Right renal pelvis (tissue), 4 donors: ENCODE measurements at places on chromosomes 12 and 14.
A peak's percentile ranks its signal among the peaks of the same experiment; 100 is the strongest.

GRCh38 chr12:88420457-88420856, 159.8 kb downstream of the KITLG start:
- no peak for DNase-seq

DNA sequence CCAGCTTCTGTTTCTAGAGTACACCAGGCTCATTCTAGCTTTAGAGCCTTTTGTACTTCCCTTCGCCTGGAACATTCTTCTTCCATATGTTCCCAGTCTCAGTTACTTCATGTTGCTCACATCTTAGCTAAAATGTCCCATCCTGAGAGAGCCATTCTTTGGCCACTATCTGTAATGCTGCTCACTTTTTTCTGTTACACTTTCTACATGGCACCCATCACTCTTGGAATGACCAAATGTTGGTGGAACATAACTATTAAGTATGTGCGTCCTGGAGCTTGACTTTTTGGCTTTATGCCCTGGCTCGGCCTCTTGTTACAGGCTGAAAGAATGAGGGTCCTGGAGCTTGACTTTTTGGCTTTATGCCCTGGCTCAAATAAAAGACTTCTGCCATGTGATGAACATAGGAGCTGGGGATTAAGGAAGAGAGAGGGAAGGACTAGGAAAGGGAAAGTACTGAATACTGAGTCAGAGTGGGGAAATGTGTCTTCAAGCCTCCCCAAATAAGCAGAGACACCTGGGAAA, 442.9 kb upstream of the ATP2B1 start:
- DNase-seq = no peak

GRCh38 chr12:3016191-3016590, 57.0 kb downstream of the TEAD4 start:
- no peak for DNase-seq

GRCh38 chr12:116336542-116337065, 59.1 kb upstream of the MED13L start:
- no peak for DNase-seq

DNA sequence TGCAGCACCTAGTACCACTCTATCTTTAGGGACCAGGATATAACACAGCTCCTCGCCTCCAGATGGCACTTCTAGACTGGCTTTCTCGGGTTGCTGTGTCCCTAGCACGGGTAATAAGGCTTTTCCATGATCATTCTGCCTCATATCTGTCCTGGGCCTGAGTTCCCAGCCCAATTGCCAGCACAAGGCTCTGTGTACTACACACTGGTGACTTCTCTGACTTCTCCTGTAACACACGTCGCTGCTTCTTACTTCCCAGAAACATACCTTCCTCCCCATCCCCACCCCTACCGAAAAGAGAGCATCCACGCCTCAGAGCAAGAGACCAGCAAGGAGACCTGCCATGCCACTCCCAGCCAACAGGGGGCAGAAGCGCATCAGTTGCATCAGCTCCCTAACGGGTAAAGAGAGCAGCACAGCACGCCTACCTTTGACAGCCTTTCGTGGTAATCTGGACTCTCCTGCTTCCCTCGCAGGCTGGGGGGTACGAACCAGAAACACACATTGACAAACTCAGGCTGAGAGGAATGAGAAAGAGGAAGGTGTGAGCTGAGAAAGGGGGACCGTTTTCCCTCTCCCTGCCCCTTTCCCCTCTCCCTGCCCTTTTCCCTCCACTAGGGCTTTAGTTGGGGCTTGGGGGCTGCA, 21.2 kb upstream of the ZNF740 start:
- DNase-seq = no peak

- DNase-seq = no peak
These were observed 33.0 kb downstream of the KLHL28 start for GRCh38 chr14:44928793-44929192.

GRCh38 chr12:106112145-106112821, 26.5 kb downstream of the NUAK1 start:
- DNase-seq = no peak

GRCh38 chr12:114186241-114187002, 219.5 kb downstream of the TBX5 start:
- DNase-seq = no peak

DNA sequence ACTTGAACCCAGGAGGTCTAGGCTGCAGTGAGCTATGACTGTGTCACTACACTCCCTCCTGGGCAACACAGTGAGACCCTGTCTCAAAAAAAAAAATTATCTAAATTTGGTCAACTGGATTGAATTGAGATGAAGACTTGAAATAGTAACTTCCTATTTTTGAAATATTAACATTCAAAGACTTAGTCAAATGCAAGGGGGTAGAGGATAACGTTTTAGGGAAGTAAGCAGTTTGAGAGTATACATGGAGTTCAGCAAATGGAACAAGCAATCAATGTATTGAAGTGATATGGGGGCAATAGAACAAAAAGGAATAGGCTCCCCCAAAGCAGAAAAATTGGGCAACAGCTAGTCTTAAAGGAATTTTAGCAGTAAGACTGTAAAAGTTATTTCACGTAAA, 4.6 kb upstream of the MFAP5 start:
- DNase-seq = no peak

- no peak for DNase-seq
These were observed 5.4 kb upstream of the GSC start for GRCh38 chr14:94775091-94775870.

GRCh38 chr14:80850197-80850814, 91.2 kb downstream of the CEP128 start:
- DNase-seq = peak; percentile 8

DNA sequence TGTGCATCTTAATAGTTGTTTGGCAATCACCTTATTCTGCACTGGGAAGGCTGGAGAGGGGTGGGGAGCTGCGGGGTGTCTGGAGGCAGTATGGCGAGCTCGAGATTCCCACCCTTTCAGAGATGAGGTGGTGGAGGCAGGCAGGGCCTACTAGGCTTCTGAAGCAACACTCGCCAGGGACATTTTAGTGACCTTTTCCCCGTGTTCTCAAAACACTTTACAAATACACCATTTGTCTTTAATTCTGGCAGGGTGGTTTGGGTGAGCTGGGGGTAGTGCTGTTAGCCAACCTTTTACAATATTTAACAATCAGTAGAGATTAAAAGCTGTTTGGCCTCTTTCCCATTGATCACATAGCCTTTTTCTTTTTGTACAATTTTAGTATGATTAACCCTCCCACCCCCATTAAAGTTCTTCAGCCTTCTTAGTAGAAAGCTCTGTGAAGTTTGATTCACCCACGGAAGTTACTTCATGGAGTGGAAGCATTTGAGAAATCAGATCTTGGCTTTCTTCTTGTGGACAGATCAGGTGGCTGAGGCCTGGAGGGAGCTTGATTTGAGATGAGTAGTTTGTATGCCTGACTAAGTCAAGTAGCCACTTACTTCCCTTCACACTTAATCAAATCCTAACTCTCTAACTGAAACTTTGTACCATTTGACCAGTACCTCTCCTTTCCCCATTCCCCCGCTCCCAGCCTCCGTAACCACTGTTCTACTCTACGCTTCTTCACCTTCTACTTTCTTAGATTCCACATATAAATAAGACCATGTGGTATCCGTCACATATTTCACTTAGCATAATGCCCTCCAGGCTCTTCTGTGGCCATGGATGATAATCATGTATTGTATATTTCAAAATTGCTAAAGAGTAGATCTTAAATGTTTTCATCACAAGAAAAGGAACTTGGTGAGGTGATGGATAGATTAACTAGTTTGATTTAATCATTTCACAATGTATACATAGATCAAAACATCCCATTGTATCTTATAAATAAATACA, 41.0 kb downstream of the TRAF3 start:
- no peak for DNase-seq

DNA sequence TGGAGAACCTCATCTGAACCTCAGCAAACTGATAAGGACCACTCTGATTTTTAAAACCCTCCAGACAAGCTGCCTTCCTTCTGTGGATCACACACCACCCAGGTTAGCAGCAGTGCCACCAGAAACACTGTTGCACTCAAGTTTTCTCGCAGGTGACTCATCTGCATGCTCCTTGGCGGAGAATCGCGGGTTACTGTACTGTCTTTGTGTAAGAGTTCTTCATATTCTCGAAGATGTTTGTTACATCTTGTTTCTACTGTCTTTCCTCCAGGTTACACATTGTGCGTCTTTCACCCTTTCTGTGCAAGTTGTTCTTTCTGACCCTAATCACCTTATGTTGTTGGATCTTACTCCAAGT, 331.2 kb downstream of the CACNA1C start:
- no peak for DNase-seq

GRCh38 chr12:132524405-132524804, 34.5 kb downstream of the FBRSL1 start:
- DNase-seq = no peak

DNA sequence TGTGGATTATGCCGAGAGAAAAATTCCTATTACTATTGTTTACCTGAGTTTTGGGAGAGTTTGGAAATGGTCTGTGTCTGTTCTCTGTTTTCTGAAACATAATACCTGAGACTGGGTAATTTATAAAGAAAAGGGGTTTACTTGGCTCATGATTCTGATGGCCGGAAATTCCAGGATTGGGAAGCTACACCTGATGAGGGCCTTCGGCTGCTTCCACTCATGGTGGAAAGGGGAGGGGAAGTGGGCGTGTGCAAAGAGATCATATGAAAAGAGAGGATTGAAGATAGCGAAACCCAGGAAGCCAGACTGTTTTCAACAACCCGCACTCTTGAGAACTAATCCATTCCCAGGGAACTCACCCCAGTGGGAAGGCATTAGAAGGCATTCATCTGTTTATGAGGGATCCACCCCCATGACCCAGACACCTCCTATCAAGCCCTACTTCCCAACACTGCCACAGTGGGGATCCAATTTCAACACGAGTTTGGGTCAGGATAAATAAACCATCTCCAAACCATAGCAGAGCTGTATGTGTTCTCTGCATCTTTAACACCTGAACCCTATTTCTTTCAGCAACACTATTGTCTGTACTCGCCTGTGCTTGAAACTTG, 51.1 kb downstream of the APAF1 start:
- DNase-seq = no peak

- DNase-seq = no peak
These were observed 6.5 kb downstream of the NFE2 start for GRCh38 chr12:54294152-54294952.

- DNase-seq = no peak
These were observed 68.9 kb upstream of the NCOR2 start for GRCh38 chr12:124636138-124636978.

DNA sequence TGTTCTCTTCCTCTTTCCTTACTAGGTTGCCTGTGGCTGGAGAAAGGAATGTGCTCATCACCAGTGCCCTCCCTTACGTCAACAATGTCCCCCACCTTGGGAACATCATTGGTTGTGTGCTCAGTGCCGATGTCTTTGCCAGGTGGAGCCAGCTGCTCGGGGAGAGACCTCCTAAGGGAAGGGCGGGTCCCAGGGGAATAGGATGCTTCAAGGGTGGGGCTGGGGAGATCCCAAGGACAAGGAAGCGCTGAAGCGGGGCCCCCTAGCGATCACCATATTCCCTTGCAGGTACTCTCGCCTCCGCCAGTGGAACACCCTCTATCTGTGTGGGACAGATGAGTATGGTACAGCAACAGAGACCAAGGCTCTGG, 10.2 kb downstream of the MARS1 start:
- DNase-seq = no peak

DNA sequence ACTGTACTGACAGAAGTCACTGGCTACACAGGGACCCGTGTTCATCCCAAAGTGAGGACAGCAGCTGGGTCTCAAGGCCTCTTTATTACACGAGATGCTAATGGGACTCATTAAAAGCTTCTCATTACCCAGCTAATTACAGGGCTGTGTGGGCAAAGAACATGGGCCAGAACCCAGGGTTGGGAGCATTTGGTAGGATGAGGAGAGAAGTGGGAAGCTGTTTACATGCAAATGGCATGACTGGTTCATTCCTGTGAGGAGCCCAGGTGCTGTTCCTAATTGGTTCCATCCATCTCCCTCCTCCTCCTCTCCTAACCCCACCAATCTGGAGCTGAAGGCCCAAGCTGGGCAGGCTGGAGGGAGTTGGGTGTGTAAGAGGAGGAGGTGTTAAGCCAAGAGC, 8.9 kb upstream of the TAC3 start:
- no peak for DNase-seq

DNA sequence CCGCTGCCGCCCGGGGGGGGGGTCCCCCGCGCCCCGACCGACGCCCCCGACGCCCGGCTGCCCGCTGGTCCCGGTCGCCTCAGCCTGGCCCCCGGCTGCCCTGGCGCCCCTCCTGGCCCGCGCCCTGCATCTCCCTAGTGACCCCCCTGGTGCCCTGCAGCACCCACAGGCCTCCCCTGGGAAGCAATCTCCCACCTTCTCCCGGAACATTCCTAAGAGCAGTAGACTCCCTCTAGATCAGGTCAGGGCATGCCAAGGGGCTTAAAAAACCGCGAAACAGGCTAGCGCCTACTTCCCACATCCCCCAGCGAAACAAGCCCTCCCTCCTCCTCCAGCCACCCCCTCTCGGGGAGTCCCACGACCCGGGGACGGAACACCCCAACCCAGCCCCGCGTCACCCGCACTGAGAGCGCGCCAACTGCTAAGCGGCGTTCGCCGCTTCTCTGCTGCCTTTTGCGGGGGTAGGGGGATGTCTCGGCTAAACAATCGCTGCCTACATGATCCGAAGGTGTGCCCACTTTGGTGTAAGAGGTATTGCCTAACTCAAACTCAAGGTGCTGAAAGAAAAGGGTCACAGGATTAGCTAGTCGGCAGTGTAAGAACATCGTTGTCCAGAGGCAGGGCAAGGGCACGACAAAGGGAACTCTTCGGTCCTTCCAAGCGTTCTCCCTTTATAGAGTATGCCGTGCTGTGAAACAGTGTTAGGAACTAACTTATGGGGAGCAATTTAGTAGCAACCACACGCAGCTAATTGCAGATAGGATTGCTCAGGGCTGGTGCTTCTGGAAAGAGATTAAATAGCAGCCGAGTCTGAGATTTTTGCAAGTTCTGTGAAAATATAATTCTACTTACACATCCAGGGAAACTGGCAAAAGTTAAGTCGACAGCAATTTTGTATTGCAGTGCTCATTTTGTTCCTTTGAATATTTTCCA, 619 bp upstream of the NTN4 start:
- DNase-seq = no peak
